ENCODE measurements at places on chromosomes 11 and 22. TPM values are rescaled to one million over a fixed set of nuclear protein-coding genes. Genes with fewer than 3 reads are reported as not detected.

OR2AG1 gene
- not detected for total RNA-seq

OR5A2 gene
- not detected for total RNA-seq

NELL1 gene
- not detected for total RNA-seq

MFRP gene
- total RNA-seq, result not detected

OR5A1 gene
- total RNA-seq, result not detected

All from A549 treated with CpdA at 1 μM for 4 hours (cell line).